Renal cortex interstitium (tissue), 15 donors: ENCODE measurements at places on chromosomes 7 and 10.

- DNase-seq: no peak
These were observed 1243.1 kb downstream of the GATA3 start for GRCh38 chr10:9297580-9297979.

- no peak for DNase-seq
These were observed 194.2 kb downstream of the SLC25A13 start for GRCh38 chr7:96127746-96128145.

DNA sequence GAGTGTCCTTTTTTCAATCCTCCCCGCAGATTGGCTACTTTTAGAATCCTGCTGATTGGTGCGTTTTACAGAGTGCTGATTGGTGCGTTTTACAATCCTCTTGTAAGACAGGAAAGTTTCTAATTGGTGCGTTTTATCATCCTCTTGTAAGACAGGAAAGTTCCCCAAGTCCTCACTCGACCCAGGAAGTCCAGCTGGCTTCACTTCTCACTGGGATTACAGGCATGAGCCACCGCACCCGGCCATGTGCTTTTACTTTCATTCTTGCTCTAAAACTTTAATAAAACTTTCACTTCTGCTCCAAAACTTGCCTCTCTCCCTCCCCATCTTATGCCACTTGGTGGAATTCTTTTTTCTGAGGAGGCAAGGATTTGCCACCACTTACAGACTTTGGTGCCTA lies 17.0 kb upstream of the WAPL start:
- no peak for DNase-seq

GRCh38 chr10:44774676-44775401 lies 136.3 kb upstream of the TMEM72 start:
- no peak for DNase-seq

DNA sequence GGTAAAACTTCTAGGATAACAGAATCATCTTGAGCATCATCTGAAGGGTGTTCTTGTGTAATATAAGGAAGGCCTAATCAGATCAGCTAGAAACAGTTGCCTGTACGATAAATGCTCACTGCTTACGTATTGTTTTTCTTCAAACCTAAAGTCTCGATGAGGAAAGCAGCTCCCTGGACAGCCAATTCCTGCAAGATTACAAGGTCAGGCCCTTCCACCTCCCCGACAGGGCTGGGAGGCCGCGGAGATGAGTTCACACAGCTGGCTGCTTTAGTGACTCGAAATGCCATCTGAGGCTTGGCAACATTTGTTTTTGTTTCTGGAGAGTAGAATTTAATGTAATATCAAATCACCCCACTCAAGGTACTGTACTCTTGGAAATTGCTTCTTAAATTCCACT lies 95.1 kb upstream of the PFKP start:
- no peak for DNase-seq

DNA sequence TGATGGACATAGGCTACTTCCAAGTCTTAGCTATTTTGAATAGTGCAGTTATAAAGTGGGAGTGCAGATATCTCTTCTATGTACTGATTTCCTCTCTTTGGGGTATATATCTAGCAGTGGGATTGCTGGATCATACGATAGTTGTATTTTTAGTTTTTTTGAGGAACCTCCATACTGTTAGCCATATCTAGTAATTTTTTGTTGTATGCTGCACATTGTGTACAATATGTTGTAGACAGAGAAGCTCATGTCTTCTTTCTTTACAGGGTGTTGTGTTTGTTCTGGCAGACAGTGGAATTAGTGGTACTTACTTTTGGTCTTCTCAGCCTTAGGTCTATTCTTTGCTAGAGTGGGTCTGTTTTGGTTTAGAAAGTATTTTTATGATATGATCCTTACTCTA lies 13.7 kb upstream of the DIP2C start:
- no peak for DNase-seq

GRCh38 chr7:150941351-150942000 lies 36.6 kb downstream of the KCNH2 start:
- no peak for DNase-seq

DNA sequence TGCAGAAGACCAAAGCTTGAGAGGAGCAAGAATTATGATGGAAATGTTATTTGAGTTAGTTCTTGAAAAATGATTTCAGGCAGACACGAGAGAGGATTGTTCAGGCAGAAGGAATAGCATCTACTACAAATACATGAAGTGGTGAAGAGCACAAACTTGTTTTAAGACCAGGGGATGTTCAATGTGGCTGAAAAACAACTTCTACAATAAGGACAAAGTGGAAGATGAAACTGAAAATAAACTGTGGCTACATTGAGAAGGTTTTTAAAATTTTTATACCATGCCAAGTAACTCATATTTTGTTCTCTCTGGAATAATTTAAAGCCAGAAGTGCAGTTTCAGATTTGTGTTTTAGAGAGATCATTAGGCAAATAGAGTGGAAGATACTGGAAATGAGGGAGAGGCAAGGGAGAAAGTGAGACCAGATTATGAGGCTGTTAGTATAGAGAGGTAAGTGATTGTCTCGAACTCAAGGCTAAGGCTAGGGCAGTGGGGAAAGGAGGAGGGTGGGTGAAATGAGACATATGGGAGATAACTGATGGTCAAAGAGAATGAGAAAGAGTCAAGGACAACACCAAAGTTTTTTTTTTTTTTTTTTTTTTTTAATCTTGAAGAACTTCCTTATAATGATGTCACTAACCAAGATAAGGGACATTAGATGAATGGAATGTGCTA lies 115.4 kb downstream of the MDFIC start:
- DNase-seq: no peak

DNA sequence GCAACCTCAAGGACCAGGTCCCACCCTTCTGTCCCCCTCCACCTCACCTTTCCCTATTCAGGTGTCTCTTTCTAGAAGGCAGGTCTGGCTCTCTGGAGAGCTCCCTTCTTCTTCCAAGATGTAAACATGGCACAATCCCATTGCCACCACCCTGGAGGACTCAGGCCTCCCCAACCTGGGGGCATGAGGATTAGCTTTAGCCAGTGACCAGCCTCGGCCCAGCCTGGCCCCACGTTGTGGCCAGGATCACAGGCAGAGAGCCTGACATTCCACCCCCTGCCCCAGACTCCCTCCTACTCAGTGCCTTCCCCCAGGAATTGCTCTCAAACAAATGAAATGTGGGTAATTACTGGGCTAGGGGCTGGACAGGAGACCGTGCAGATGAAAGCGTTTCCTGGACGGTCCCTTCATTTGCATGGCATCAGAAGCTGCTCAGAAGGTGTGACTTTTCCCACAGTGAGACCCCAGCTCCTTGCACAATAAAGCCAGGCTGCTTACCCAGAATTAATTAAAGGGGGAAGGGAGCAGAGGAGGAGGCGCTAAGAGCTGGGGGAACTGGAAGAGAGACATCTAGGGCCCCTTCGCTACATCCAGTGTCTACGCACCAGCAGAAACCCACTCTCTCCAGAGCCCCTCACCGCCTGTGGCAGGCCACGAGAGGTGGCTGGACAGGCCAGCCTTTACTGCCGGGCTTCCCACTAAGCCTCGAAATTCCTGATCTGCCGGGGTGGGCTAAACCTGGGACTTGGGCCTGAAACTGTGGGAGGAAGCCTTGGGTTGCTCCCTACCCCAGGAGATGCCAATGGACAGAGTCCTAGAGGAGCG lies 7.7 kb downstream of the FGF8 start:
- DNase-seq: no peak

GRCh38 chr10:103574097-103575061 lies 80.9 kb downstream of the NEURL1 start:
- DNase-seq: no peak

- no peak for DNase-seq
These were observed 111.1 kb upstream of the TCF7L2 start for GRCh38 chr10:112838784-112839481.

DNA sequence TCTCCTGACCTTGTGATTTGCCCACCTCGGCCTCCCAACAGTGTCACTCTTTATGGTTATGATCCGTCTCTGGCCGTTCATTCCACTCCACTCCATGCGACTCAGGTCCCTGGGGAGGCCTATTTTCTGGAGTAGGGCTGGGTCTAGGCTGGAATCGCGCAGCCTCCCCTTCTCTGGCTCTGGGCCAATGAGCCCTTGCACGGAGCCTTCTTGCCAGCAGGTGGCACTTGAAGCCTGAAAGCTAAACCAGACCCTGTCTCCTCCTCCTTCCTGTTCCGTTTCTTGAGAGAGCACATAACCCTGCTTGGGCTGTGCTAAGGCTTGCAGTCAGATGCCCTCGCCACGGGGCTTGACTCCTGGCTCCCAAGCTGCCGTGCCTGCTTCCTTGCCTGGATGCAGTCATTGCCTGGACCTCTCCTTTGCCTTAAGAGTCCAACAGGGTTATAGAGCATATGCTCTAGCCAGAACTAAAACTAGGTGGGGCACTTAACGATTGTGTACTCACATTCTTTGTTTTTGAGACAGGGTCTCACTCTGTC lies 9.6 kb upstream of the DNAJB12 start:
- peak; percentile 83 for DNase-seq

GRCh38 chr10:113480851-113481502 lies 71.9 kb upstream of the HABP2 start:
- DNase-seq: no peak

DNA sequence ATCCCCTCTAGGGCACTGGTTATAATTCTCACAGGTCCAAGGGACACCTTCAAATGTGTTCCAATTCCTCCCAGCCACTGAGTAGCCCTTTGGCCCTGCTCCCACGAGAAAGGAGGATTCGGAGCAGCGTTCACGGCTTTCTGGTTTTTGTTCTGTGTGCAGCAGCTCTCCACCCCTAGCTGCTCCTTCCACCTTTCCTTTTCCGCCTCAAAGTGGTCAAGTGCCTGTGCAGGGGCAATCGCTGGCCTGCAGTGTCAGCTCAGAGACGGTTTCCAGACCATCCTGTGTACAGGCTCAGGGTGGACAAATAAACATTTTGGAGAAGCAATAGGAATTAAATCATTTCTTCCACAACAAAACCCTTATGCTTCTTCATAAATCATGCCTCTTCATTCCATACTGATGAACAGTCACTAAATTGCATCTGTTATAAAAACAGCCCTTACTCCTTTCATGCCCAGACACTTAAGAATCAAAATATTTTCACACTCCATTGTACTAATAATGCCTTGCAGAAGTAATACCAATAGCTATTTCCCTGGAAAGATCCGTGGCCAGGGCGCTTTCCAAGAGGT lies 1.1 kb downstream of the KIAA1549 start:
- DNase-seq: no peak

DNA sequence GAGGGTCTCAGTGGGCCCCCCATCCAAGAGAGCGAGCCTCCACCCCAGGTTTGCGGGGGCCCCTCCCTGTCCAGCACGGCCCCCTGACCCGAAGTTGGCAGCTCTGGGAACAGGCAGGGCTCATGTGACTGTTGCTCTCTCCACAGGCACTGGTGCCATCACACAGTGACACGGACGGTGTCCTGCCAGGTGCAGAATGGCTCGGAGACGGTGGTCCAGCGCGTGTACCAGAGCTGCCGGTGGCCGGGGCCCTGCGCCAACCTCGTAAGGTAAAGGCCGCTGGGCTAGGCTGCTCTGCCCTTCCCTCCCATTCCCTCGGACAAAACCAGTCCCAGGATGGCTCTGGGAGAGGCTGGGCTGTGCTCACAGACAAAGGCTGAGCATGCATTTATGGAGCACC lies 57.2 kb downstream of the COL26A1 start:
- DNase-seq: no peak

GRCh38 chr10:32538256-32538655 lies 92.3 kb downstream of the CCDC7 start:
- DNase-seq: no peak

DNA sequence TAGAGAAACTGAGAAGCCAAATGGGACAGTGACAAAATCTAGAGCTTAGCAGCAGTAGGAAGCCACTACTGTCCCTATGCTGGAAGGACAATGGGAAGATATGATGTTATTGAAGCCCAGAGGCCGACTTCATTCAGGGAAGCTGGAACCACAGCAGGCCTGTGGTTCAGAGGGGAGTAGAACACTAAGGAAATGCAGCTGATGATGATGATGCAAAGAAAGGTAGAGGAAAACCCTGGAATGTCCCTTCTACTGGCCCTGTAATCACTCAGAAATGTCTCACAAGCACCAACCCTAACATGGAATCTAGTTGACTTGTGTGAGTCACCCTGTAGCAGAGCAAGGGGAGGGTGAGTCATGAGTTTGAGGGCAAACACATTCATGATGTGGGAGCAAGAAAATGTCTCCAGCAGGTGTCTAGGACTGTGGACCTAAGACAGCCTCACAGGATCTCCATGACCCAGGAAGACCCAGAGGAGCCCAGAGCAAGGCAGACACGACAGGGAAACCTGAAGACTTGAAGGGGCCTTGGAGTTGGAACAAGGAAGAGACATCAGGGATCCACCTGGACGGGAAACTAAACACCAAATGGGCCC lies 37.0 kb upstream of the LRRC17 start:
- DNase-seq: no peak

DNA sequence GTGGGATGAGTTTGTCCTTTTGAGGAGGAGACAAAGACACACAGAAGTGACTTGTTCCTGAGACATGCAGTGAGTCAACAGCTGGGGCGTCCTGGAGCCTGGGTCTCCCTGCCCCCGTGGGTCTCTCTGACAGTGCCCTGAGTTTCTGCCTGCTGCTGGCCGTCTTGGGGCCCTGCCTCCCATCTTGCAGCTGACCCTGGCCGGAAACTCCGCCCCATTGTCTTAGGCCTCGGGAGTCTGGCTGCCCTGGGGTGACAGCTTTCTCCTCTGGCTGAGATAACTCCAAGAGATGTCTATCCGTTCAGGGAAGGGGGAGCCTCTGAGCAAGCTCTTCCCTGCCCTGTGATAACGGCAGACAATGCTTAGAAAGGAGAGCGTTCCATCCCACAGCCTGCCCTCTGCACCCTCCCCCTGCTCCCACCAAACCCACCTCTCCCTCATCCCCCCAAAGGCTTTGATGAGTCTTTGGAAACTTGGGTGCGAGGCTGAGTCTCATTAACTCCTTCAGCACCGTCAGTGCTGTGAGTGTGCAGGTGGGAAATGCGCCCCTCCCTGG lies 69.5 kb upstream of the PODXL start:
- no peak for DNase-seq

- no peak for DNase-seq
These were observed 9.6 kb downstream of the UNCX start for GRCh38 chr7:1242256-1242605.

DNA sequence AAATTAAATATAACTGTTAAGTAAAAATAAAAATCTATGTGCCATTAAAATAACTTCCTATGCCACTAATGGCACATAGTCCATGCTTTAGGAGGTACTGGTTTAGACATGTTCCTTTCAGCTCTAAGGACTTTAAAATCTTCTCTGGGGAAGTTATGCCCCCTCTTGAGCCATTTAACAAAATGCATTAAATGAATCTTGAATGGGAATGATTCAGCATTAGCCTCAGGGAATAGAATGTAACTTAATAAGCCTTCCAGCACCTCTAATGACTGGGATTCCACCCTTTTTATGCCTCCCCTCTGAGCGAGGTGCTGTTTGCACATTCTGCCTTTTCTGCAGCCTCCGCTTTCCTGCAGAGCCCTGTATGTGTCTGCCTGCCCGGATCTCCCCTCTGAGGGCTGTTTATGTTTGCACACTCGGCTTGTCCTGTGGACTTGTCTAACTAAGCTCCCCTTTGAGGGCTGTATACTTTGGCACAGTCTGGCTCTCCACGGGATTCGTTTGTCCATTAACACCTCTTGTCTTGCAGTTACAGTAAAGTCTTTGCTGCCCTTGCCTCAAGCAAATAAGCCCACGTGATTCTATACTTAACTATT lies 108.4 kb upstream of the HPS1 start:
- no peak for DNase-seq
